ENCODE measurements at places on chromosomes 13 and 19.
A peak's percentile ranks its signal among the peaks of the same experiment; 100 is the strongest.

DNA sequence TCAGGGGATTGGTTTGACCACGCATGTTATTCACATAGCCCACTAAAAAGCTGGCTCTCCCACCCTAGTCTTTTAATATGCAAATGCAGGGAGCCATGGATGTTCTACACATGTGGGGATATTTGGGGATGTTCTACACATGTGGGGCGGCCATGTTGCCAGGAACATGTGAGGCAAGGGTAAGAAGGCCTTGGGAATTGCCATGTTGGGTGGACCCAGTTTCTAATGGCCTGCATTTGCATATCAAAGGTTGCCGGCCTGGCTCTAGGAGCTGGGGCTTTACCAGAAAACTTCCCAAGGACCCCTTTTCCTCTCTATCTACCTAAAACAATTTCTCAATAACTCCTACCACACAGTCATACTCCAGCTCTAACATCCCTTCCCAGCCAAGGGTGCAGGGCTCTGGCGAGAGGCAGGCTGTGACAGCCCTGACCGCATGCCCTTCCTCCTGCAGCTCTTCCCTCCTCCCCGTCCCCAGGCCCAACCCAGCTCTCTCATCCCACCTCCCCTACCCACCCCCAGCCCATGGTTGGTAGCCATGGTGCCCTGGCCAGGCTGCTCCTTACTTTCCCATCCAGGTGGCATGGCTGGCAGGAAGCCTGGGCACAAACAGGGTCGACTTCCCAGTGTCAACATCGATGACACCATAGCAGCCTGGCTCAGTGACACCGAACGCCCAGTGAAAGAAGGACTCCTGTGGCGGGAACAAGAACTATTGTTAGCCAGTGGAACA, 11.0 kb downstream of the PEPD start:
- no peak for DNase-seq

DNA sequence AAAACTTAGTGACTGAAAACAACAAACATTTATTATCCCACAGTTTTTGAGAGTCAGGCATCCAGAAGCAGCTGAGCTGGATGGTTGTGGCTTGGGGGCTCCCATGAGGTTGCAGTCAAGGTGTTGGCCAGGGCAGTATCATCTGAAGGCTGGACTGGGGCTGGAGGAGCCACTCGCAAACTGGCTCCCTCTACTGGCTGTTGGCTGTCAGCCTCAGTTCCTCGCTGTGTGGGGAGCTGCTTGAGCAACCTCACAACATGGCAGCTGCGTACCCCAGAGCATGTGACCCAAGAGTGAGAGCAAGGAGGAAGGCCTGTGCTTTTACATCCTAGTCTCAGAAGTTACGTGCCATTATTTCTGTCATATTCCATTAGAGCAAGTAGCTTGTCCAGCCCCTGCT, 9.7 kb downstream of the YJU2 start:
- no peak for DNase-seq

DNA sequence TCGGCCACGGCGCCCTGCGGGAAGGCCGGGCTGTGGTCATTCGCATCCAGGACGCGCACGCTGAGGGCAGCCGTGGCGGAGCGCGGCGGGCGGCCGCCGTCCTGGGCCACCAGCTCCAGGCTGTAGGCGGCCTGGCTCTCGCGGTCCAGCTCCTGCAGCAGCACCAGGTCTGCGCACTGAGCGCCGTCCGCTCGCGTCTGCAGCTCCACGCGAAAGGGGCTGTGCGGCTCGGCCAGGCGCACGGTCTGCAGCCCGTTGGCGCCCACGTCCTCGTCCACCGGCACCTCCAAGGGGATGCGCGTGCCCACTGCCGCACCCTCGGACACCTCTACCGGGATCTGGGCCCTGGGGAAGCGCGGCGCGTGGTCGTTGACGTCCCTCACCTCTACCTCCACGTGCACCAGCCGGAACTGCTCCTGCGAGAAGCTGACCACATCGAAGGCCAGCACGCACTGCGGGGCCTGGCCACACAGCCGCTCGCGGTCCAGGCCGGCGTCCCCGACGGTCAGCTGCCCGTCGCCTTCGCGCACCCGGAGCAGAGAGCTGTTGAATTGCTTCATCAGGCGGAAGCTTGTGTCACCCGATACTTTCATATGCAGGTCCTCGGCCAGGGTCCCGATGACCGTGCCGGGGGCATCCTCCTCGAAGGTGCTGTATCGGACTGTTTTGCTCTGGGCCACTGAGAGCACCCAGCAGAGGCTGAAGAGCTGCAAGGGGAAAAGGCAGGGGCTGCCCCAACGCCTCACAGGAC, 583 bp downstream of the PCDH8 start:
- no peak for DNase-seq

GRCh38 chr13:110158226-110158625, 148.7 kb downstream of the COL4A1 start:
- no peak for DNase-seq

- DNase-seq = no peak
These were observed 431 bp downstream of the FUT3 start for GRCh38 chr19:5850743-5851293.

- no peak for DNase-seq
These were observed 8.1 kb upstream of the THSD1 start for GRCh38 chr13:52414051-52414450.

DNA sequence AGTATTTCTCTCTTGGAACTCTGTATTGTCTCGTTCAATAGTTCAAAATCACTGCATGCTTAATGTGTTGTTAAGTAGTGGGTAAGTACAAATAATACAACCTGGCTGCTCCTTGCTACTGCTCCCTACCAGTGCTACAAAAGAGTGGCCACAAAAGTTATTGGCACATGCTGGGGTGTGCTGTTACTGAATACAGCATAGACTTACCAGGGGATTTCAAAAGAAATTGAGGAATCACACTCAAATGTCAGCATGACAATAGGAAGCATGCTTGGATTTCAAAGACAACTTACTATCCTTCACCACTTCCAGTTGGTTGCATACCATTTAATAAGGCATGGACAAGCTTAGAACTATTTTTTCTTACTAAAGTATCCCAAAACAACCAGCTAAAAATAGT, 1041.3 kb upstream of the SPRY2 start:
- no peak for DNase-seq

DNA sequence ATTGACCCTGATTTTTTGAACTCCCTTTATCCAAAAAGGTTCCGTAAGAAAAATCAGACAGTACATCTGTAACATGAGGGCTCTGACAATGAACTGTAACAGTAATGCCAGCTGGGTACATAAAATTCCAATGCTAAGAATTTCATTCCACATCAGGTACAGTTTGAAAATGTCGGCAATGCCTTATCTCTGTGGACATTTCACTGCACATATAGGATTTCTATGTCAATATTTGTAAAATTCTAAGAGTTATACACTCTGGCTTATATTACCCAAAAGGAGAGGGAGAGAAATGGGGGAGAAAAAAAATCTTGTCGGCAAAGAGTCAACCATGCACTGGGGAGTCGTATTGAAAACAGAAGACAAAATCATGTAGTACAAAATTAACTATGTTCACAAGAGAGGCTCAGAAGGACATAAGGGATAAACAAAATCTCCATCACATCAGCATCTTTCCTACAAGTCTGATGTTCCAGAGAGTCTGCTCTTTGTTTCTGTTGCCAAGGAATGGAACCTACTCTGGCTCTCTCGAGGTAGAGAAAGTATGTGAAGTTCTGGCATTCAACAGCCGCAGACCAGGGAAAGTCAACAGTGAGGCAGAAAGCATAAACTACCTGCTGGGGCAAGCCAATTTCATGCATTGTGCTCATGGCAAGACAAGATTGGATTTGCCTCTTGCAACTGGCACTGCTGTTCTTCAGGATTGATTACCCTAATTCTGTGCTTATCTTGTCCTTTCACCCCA, 72.4 kb downstream of the STARD13 start:
- DNase-seq = no peak

DNA sequence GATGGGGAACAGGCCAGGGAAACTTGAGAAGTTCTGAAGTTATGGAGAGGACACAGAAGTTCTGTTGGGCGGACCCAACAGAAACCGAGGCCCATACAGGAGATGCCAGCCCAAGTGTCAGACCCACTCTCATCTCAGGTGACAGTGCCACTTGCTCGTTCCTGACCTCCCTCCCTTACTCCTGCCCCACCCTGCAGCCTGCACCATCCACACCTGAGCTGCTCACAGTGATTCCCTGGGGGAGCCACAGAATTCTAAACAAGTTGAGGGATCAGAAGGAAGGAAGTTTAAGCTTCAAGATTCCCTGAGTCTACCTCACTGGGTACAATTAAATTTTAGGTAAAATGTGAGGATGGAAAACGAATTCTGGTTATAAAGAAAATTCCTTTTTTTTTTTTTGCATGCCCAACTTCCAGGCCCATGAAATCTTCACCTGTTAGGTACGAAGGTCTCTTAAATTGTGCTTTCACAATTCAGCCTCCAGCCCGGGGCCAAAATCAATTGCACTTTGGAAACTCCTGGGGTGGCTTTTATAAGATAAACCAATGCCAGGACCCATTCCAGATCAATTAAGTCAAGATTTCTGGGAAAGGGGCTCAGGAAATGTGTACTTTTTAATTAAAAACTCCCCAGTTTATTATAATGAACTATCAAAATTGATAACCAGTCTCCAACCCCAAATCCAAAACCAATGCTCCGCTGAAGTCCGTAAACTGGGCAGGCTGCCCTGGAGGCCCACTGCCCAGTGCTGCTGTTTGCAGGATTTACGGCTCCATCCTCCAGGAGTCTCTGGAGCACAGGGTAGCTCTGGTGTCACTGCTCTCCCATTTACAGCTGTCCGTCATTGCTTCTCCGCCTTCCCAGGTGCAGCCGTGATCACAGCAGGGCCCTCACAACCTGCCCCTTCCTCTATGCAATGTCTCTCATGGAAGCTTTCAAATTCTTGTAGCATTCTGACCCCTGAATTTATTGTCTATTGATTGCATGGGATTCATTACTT, 643.5 kb downstream of the UQCRFS1 start:
- DNase-seq = no peak

- peak; percentile 33 for DNase-seq
These were observed at the start of gene RGS9BP for GRCh38 chr19:32675720-32676185. Gene RGS9BP (plus strand): TSS chr19:32675848. CDS start chr19:32676264, 416 bp downstream.

DNA sequence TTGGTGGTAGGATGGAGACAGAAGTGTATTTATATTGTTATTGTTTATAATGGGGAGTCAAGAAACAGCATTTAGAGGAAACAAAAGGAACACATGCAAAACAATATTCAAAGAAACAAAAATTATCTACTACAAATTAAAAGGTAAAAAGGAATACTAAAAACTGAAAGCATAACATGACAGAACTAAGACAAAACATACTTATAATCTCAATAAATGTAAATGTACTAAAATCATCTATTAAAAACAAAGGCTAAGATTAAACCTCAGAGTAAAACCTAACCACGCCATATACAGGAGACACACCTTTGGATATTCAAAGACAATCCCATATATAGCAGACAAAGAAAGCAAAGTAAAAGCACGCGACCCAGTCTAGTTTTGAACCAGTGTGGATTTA, 273.6 kb downstream of the ABCC4 start:
- no peak for DNase-seq

DNA sequence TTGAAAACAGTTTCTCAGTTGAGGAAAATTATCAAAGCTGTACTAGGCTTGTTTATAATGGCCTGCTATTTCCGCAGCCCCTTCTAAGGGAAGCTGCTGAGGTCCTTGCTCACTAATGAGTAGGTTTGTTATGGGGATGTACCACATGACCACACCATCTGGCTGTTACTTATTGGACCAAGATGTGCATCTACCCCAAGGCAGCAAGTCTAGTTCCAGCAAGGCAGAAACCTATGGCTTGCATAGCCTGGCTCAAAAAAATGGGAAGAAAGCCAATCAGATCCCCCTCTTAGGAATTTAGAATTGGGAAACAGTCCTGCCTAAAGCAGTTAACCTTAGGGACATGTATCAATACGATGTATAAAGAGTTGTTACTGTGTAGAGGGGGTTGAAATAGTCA, 186.5 kb upstream of the SPRY2 start:
- no peak for DNase-seq

DNA sequence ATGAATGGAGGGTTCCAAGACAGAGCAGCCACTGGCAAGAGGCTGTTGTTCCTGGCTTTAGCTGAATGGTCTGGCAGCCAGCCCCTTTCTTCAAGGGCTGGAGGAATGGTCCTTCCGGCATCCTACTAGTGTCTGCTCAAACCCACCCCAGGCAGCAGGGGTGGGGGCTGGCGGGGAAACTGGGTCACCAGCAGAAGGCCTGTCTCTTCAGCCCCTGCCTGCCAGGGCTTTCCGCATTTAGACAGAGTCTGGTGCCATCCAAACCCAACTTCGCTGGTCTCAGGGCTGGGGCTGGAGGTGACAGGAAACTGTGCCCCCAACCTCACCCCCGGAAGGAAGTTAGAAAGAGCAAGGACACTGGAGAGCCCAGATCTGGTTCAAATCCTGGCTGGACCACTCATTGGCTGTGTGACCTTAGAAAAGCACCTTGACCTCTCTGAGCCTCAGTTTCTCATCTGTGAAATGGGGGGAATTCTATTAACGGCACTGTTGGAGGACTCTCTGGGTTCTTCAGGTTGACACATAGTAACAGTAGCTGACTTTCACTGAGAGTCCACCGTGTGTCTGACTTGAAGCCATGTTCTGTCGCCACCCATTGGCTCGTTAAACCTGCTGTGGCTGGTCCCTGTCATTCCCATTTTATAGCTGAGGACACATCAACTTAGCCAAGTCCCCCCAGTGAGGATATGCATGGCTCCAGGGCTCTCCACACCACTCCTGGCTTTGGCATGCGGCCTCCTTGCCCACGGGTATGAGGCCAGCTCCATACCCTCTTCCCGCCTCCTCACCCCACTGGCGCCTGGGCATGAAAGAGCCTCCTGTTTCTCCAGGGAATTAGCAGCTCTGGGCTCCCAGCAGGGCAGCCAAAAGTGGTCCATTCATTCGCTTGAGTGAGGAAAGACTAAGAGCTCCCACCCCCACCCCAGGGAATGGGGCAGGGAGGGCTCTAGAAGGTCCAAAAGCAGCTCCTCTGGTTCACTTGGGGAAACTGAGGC, 2.5 kb upstream of the NR2C2AP start:
- DNase-seq = no peak

DNA sequence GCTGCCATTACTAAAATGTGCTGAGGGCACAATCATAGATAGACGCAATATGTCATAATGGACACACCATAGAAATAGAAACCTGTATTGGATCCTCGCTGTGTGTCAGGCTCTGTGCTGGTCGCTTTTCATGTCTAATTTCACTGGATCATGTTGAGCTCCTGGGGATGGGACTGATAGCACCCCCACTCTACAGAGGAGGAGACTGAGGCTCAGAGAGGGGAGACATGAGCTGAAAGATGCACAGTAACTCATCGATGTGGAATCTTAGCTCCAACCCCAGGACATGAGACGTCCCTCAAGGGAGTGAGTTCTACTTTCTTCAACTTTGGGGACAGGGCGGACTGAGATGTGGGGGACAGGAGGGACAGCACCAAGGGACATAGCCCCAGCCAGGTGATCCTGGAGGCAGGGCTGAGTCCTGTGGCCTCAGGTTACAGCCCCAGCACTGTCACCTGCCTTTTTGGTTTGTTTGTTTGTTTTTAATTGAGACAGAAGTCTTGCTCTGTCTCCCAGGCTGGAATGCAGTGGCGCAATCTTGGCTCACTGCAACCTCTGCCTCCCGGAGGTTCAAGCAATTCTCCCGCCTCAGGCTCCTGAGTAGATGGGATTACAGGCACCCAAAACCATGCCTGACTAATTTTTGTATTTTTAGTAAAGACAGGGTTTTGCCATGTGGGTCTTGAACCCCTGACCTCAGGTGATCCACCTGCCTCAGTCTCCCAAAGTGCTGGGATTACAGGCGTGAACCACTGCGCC, 6.6 kb upstream of the GIPC1 start:
- DNase-seq = no peak

GRCh38 chr19:993831-994393, 6.3 kb upstream of the GRIN3B start:
- no peak for DNase-seq

GRCh38 chr13:62205273-62205672, 789.6 kb upstream of the PCDH20 start:
- DNase-seq = no peak
